Activated naive CD4-positive, alpha-beta T cell treated with anti-CD3 and anti-CD28 coated beads for 36 hours (primary cell): ENCODE measurements at places on chromosomes 5 and 9. TPM values are rescaled to one million over a fixed set of nuclear protein-coding genes. Genes with fewer than 3 reads are reported as not detected.
A peak's percentile ranks its signal among the peaks of the same experiment; 100 is the strongest.

The BOD1 gene
- 36.9 TPM for total RNA-seq

- no peak for DNase-seq
- peaks cover 44% of the 10 kb centered on the region for H3K4me1 ChIP-seq
- peak overlapping the region; percentile 93 for H3K27ac ChIP-seq
- peaks cover 8% of the 10 kb centered on the region for H3K36me3 ChIP-seq
Observed at GRCh38 chr5:115262011-115262320, 711 bp downstream of the PGGT1B start.

DNA sequence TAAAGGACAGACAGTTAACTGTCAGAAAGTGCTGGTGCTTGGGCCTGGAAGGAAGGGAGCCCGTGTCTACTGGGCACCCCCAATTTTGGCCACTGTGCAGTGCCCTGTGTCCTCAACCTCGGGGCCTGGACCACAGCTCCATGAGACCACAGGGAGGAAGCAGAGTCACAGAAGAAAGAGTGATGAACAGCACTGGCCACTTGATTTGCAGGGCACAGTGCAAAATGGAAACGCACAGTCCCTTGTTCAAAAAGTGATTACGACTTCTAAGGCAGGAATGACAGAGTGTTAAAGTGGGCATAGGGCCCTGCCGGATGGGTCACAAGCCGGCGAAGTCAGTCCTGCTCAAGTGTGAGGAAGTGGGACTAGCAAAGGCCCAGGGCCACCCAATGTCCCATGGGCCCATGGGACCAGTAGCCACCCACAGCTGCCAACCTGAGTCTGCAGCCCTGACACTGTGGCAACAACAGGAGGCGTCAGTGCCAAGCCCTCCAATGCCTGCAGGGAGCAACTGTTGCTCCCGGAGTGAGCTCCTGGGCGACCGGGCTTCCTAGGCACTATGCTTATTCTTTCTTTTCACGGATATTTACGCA lies 85.4 kb downstream of the ADAMTS2 start:
- DNase-seq = no peak
- H3K4me3 ChIP-seq = no peak overlapping the region
- H3K27me3 ChIP-seq = no peaks in the 10 kb centered on the region
- no peaks in the 10 kb centered on the region for H3K36me3 ChIP-seq
- no peaks in the 10 kb centered on the region for H3K4me1 ChIP-seq

DNA sequence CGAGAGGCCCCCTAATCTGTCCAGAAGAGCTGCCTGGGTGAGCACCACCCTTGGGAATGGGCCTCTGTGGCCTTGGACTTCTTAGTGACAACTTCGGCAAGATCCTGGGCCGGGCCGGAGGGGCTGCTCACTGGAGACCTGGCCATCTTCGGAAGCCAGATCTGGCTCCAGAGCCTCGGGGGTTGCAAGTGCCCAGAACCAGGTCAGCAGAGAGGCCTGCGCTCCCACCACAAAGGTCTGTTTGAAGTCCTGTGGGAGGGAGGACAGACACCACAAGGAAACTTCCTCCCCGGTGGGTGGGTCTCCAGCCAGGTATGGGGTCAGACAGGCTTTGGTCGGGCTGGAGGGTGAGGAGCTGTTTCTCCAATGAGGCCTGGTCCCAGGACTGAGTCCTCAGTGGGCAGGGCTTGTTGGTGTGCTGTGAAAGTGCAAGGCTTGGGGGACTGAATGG lies 86.1 kb downstream of the DAB2IP start:
- no peak overlapping the region for H3K27ac ChIP-seq
- H3K4me1 ChIP-seq = peaks cover 7% of the 10 kb centered on the region
- peaks cover 37% of the 10 kb centered on the region for H3K27me3 ChIP-seq
- no peaks in the 10 kb centered on the region for H3K36me3 ChIP-seq

GRCh38 chr5:67021521-67021920 lies 175.1 kb downstream of the CD180 start:
- no peaks in the 10 kb centered on the region for H3K27me3 ChIP-seq
- H3K4me1 ChIP-seq = peaks cover 45% of the 10 kb centered on the region
- peaks cover 10% of the 10 kb centered on the region for H3K36me3 ChIP-seq

- no peaks in the 10 kb centered on the region for H3K36me3 ChIP-seq
- DNase-seq = no peak
- H3K4me1 ChIP-seq = peaks cover 41% of the 10 kb centered on the region
- no peak overlapping the region for H3K4me3 ChIP-seq
- no peak overlapping the region for H3K27ac ChIP-seq
Observed at GRCh38 chr5:55021410-55021809, 2.6 kb upstream of the GZMK start.

- peak; percentile 50 for DNase-seq
- no peak overlapping the region for H3K27ac ChIP-seq
- H3K4me1 ChIP-seq = peaks cover 13% of the 10 kb centered on the region
- H3K36me3 ChIP-seq = no peaks in the 10 kb centered on the region
Observed at GRCh38 chr9:124285903-124286291, 28.1 kb downstream of the NEK6 start.
